Fibroblast of villous mesenchyme (primary cell): ENCODE measurements at places on chromosomes 13 and 19. TPM values are rescaled to one million over a fixed set of nuclear protein-coding genes. Genes with fewer than 3 reads are reported as not detected.
A peak's percentile ranks its signal among the peaks of the same experiment; 100 is the strongest.

DNA sequence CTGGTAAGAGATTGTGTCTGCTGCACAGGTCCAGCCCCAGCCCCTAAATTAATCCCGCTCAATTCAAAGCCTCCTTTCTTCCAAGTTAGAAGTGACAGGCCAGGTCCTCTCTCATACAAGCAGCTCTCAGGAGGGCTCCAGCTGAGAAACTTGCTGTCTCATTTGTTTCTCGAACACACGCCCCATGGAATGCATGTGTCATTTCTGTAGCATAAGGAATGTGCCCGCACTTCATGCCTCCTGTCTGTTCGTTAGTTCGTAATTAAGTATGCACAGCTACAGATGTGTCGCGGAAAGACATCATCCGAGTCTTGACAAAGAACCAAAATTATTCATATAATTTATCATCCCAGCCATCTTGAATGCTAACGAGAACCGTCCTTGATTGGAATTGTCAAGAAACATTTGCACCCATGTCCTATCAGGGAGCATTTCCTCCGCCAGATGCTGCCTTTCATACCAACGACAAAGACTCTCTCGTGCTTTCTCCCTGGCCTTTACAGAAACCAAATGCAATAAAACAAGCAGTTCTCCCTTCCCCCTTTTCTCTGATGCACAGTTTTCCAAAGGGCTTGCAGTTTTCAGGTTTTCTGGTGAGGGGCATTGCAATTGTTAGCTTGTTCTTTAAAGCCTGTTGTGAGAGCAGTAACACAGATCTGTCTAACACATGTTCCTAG is 133.5 kb downstream of the UQCRFS1 start:
- no peak for DNase-seq

The CGB8 gene
- not detected in 2 replicates for total RNA-seq

- no peak for DNase-seq
These were observed 931 bp downstream of the USP12 start for GRCh38 chr13:27170516-27171243.

GRCh38 chr19:3007975-3008374 is 21.1 kb downstream of the TLE2 start:
- no peak for DNase-seq

- no peak for DNase-seq
These were observed 23.2 kb upstream of the TTYH1 start for GRCh38 chr19:54392105-54392504.

The ZNF439 gene
- total RNA-seq = 2.6 and 4.3 TPM in 2 replicates

GRCh38 chr13:24257497-24257896 is 51.9 kb upstream of the C1QTNF9 start:
- DNase-seq = no peak

DNA sequence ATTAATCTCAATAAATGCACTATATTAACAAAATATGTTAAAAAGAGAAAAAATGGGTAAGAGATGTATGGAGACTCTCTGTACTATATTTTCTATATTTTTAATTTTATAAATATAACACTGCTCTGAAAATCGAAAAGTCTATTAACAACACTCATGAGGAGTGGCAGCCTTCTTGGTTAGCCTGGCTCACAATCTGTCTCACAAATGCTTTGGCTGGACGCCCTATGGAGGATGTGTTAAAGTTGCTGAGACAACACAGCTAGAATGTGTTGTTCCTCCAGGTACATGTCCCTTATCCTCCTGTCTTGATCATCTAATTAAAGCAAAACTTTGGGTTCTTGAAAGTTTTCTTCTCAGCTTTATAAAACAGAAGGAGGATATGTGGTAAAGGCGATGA is 396.6 kb upstream of the PCDH20 start:
- no peak for DNase-seq

The FXYD7 gene
- under 0.01 TPM in 1 of 2 replicates, not detected in the other for total RNA-seq

DNA sequence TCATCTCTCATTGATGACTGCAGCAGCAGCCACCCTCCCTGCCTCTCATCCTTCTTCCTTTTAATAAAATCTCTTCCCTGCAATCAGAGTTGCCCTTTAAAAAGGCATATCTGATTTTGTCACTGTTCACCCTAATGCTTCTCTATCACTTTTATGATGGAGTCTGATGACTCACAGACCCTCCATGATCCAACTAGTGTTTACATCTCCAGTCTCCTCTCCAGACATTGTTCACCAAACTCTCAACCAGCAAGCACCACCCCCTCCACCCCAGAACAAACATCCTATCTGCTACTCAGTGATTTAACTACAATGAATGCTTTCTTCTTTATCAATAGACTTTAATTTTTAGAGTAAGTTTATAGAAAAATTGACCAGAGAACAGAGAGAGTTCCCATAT is 59.5 kb downstream of the TNFSF11 start:
- peak; percentile 30 for DNase-seq

- DNase-seq = no peak
These were observed 16.0 kb downstream of the FXYD5 start for GRCh38 chr19:35170359-35171061.

DNA sequence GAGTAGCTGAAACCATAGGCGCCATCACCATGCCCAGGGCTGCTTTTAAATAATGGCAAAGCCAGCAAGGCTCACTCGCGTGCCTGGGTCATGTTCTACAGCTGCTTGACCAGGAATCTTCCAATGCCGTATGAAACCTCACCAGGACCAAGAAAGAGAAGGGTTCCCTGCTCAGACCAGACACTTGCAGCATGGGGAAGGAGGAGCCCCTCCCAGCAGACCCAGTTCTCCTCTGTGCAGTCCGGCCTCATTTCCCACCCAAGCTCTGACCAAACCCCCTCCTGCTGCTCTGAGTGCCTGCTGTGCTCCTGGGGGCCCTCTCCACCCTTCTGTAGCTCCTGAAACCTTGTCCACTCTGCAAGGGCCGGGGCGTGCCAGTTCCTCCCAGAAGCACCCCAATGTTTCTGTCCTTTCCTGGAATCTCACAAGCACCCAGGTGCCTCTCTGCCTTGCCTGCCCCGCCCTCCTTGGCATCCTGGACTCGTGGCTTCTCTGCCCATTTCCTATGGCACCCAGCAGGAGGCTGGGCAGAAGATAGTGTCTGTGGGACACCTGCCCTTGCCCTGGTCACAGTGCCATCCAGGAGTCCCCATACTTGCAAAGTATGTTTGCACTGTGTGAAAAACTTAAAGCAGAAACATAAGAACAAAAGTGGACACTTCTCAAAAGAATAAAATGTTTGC is 6.8 kb upstream of the SLC7A9 start:
- DNase-seq = no peak

DNA sequence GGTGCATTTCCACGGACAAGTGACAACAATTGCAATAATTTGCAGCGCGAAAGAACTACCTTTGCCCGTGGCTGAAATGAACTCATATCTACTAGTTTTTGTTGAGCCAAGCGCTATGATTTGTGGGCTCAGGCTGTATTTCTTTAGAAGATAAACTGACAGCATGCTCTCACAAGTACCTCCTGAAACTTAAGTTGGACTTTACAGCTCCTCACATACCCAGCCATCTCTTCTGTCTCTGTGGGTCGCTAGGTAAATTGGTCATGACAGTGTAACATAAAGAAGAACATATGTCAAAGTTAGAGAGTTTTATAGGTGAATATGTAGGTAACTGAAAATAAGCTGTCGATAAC is 839 bp downstream of the COG6 start:
- DNase-seq = peak; percentile 16

GRCh38 chr13:48783181-48783630 is 129.5 kb downstream of the CYSLTR2 start:
- DNase-seq = peak; percentile 100

GRCh38 chr13:50685491-50685890 is 158.0 kb downstream of the DLEU7 start:
- no peak for DNase-seq

GRCh38 chr19:4098493-4098892 is 25.4 kb downstream of the MAP2K2 start:
- DNase-seq = no peak

DNA sequence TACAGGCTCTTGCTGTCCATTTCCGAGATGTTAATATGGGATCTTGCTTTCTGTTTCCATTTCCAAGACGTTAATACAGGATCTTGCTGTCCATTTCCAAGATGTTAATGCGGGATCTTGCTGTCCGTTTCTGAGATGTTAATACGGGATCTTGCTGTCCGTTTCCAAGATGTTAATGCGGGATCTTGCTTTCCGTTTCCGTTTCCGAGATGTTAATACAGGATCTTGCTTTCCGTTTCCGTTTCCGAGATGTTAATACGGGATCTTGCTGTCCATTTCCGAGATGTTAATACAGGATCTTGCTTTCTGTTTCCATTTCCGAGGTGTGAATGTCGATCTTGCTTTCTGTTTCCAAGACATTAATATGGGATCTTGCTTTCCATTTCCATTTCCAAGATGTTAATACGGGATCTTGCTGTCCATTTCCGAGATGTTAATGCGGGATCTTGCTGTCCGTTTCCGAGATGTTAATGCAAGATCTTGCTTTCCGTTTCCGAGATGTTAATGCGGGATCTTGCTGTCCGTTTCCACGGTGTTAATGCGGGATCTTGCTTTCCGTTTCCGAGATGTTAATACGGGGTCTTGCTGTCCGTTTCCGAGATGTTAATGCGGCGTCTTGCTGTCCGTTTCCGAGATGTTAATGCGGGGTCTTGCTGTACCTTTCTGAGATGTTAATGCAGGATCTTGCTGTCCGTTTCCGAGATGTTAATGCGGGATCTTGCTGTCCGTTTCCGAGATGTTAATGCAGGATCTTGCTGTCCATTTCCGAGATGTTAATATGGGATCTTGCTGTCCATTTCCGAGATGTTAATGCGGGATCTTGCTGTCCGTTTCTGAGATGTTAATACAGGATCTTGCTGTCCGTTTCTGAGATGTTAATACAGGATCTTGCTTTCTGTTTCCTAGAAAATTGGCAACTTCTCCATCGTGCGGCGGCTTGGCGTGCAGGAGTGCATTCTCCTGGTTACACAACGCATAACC is 38.3 kb downstream of the PEX11G start:
- DNase-seq = peak; percentile 19

The CNMD gene
- total RNA-seq = not detected in 2 replicates

DNA sequence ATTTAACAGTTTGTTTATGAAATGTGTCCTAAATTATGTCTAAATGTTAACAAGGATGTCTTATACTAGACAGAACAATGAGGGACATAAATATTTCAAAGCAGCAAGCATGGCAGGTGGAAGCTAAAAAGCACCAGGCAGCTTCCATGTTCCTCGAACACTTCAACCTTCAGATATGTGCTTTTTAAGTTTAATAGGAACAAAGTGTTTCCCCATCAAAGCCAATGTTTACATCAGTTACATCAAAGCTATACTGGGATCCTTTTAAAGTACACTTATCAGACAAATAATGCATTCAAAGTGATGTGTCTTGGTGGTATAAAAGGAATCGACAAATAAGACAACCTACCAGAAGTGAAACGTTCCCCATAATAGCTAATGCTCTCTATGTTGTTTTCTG is 2841.1 kb upstream of the PCDH20 start:
- DNase-seq = no peak

The PPM1N gene
- 1.3 and 2.3 TPM in 2 replicates for total RNA-seq

The IL27RA gene
- total RNA-seq = 2.9 and 3.9 TPM in 2 replicates

The RNF225 gene
- under 0.01 TPM in 1 of 2 replicates, not detected in the other for total RNA-seq

DNA sequence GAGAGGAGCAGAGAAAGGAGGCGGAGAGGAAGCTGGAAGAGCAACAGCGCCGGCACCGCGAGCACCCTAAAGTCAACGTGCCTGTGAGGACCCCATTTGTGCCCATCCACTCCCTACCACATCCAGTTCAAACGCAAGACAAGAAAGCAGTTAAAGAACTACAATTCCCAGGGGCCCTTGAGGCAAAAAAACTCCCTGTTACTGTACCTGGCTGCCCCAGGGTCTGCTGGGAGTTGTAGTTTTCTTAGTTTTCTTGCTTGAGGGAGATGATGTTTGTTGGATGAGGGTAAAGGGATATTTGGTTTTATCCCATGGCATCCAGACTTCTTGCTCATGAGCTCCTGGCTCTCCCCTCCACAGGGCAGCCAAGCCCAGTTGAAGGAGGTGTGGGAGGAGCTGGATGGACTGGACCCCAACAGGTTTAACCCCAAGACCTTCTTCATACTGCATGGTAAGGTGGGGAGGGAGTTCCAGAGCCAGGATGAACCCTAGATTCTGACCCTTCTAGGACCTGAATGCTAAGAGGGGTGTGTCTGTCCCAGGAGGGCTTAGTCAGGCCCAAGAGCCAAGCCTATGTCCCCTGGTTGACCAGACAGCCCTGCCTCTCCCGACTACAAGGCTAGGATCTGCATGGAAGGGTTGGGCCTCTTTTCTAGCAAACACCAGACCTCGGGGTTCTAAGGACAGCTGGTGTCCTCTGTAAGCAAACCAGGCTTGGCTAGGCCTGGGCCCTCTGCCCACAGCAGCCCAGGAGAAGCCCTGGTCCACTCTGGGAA is 13.2 kb downstream of the NUCB1 start:
- no peak for DNase-seq

The ZNF28 gene
- total RNA-seq = 11.3 and 18.6 TPM in 2 replicates

DNA sequence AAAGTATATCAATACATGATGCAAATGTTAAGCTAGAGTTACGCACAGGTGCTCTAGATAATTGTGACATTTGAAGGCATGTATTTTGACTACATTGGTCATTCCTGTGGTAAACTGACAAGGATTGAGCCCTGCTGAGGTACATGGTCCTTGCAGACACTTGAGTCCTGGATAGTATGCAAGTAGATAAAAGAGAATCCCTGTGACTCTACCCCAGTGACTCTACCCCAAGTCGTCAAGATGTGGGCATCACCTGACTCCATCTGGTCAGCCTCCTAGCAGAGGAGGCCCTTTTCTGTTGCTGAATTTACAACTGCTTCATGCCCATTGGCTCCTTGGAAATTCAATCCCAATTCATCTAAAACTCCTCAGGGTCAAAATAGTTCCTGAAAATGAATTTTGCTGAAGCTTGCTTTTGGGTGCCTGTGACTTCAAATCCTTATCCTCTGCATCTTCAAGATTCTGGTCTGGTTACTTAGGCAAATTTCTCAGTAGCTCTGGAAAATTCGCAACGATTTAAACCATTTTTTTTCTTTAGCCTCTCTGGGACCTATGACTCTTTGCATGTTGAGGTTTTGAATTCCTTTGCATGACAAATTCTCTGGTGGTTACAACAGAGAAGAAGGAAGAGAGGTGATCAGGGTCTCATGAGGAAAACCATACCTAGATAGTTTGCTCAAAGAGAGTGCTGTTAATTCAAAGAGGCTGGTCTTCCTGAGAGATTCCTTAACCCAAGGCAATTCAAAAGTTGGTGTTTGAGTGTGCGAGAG is 422.1 kb downstream of the FGF9 start:
- peak; percentile 13 for DNase-seq

- DNase-seq = peak; percentile 41
These were observed 4.1 kb upstream of the ZNF841 start for GRCh38 chr19:52099497-52100138.
